Activated T-helper 1 cell treated with anti-CD3 and anti-CD28 coated beads, Interleukin-2, amount 50 U/mL, for 16 hours (primary cell): ENCODE measurements at places on chromosomes 7 and 10.

GRCh38 chr7:151818674-151819519 is 58.0 kb downstream of the PRKAG2 start:
- no peak for DNase-seq

DNA sequence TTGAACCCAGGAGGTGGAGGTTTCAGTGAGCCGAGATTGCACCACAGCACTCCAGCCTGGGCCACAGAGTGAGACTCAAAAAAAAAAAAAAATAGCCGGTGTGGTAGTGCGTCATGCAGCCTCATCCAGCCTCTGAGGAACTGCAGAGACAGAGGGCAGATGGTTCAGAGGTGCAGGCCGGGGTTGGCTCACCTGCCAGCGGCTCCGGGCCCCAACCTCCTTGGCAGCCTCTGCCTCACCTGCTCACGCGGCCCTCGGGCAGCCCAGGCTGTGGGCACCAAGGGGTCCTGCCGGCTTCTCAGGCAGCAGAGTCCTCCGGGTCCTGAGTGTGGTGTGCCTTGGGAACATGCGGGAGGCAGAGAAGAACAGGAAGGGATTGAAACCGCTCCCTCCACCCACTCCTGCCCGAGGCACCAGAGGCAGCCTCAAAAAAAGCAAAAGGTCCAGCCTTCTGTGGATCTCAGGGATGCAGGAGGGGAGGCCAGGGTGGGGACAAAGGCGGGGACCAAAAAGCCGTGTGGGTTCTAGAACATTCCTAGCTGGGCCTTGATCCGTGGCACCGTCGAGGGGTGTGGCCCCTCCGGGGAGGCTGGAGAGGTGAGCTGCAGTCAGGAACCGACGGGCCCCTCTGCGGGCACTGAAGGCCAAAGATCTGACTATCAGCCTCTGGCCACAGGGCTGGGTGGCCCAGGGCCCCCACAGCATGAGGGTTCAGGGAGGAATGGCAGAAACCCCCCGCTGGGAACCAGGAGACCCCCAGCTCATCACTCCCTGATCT is 55.4 kb upstream of the DNAJB6 start:
- no peak for DNase-seq

DNA sequence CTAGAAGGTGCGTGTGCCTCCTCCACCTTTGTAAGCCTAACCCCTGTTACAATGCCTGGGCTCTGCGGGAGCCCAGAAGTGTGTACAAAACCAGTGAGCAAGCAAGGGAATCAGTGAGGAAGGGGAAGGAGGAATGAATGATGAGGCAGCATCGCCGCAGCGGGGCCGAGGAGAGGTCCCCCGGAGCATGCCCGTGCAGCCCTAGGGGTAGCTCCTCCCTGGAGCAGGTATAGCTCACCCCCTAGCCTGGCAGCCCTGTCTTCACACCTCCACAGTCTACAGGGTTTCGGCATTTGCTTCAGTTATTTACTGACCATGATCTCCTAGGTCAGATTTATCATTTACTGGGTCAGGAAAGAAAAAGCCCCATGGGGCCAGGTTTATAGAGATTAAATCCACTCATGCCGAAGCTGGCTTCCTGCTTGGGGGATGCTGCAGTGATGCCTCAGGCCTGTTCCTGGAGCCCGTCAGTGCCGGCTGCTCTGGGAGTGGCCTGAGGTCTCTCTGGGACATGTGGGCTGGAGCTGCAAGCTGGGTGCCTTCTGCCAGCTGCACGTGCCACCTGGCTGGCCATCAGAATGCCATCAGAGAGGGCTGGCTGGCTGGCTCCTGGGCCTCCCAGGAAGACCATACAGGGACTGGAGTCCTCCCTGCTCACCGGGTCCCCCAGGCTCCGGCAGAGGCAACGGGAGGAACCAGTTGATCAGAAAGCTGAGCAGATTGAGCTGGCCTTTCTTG is 138.9 kb downstream of the GRK5 start:
- DNase-seq: no peak

DNA sequence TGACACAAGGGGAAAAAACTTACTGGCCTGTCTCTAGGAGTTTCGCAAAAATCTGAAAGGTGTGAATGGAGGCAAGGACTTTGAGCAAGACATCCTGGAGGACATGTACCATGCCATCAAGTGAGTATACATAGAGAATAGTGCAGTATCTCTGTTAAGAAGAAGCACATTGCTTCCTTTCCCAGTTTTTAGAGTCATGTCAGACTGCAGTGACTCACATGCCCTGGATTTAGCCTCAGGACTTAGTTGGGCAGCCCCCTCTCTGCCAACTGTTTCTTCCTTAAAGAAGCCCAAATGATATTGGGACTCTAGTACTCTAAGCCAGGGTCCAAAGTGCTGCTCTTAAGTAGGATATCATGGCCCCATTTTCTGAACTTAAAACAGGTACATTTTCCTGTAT is 28.1 kb upstream of the NFKB2 start:
- DNase-seq: no peak

- DNase-seq: no peak
Observed at GRCh38 chr7:51134013-51134441, 182.6 kb downstream of the COBL start.

- no peak for DNase-seq
Observed at GRCh38 chr10:113232928-113233511, 283.0 kb downstream of the TCF7L2 start.

DNA sequence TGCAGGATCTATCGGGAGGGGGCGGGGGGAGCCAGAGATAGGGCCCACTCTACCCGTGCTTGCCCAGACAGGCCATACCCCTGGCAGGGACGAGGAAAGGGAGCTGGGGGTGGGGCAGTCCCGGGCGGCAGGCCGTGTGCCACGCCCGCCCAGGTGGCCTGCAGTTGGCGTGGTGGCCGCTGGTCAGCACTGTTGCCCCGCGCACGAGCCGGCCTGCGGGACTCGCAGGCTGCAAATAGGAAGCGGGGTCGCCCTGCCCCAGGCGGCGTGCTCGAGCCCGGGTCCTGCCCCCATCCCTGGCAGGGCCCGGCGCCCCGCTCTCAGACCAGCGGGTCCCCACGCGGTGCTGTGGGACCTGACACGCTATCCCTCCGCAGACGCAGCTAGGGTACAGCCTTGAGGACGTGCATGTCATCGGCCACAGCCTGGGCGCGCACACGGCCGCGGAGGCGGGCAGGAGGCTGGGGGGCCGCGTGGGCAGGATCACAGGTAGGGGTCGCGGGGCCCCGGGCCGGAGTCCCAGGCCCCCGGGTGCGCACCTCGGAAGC is 6.7 kb downstream of the PNLIPRP2 start:
- no peak for DNase-seq

- no peak for DNase-seq
Observed at GRCh38 chr7:44180631-44181030, 8.6 kb downstream of the GCK start.

DNA sequence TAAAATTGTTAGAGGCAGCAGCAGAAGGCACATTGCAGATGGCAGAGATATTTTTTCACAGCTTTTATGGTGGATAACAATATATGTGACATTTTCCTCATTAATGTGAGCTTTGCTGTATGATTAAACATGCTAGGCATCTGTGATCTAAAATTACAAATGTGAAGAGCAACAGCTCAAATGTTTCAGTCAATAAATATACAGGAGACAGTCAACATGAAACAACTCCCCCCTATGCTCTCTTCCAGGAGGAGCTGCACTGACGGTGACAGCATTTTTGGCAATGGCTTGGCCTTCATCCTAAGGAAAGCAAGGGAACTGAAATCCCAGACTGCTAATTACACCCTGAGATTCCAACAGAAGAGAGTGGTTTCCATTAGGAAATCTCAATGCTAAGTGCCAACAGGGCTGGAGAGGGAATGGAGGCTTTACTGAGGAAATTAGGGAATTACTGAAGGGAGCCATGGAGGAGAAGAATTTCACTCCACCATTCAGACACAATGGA is 51.4 kb upstream of the GRB10 start:
- DNase-seq: no peak

DNA sequence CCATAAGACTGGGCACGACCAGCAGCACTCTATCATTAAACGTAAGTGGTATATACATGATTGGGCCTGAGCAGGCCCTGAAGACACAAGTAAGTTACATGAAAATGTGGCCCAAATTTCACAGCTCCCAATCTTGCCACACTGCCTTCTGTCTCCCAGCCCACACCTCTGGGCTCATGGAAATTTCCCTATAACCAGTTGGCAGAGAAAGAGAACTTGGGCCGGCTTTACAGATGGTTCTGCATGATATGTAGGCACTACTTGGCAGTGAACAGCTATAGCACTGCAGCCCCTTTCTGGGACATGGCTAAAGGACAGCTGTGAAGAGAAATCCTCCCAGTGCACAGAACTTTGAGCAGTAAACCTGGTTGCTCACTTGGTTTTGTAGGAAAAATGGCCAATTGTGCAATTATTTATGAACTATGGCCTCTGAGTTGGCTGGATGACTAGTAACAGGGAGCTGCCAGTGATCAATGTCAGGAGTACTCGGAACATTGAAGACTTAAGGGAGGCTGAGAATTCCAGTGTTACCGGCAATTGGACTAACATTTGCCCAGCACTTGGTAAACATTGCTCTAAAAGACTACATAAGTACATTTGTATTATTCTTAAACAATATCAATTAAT is 1006.6 kb upstream of the LRRN3 start:
- no peak for DNase-seq

- DNase-seq: no peak
Observed at GRCh38 chr7:147170341-147171012, 1053.9 kb downstream of the CNTNAP2 start.

DNA sequence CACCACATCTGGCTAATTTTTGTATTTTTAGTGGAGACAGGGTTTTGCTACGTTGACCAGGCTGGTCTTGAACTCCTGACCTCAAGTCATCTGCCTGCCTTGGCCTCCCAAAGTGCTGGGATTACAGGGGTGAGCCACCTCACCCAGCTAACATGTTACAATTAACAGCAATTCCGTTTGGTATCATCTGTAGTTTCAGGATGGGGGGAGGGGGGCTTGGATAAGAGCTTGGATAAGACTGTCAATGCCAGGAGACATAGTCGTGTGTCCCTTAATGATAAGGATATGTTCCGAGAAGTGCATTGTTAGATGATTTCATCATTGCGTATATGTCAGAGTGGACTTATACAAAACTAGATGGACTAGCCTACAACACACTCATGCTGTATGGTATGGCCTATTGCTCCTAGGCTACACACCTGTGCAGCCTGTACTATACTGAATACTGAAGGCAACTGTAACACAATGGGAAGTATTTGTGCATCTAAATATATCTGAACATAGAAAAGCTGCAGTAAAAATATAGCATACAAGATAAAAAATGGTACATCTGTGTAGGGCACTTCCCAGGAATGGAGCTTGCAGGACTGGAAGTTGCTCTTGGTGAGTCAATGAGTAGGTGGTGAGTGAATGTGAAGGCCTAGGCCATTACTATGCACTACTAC is 103.9 kb upstream of the TNS3 start:
- no peak for DNase-seq

- no peak for DNase-seq
Observed at GRCh38 chr10:51759896-51760534, 60.6 kb upstream of the CSTF2T start.

DNA sequence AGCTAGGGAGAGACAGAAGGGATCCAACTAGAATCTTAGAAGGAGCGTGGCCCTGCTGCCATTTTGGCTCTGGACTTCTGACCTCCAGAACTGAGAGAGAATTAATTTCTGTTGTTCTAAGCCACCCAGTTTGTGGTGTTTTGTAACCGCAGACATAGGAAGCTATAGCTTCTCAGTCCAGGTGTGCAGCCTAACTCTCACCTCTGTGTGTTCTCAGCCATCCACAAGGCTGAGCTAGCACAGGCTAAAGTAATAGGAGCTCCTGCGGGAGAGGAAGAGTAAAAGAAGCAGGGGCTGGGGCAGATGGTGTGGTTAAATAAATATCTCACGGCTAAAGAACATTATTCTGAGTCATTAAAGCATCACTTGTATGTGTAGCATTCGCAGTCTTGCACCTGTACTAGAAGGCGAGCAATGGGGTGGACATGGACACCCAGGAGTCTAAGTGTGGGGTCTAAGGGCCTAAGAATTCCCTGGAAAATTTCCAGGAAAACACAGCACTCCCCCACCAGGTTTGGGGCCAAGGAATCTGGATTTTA is 94.1 kb downstream of the AOAH start:
- no peak for DNase-seq

DNA sequence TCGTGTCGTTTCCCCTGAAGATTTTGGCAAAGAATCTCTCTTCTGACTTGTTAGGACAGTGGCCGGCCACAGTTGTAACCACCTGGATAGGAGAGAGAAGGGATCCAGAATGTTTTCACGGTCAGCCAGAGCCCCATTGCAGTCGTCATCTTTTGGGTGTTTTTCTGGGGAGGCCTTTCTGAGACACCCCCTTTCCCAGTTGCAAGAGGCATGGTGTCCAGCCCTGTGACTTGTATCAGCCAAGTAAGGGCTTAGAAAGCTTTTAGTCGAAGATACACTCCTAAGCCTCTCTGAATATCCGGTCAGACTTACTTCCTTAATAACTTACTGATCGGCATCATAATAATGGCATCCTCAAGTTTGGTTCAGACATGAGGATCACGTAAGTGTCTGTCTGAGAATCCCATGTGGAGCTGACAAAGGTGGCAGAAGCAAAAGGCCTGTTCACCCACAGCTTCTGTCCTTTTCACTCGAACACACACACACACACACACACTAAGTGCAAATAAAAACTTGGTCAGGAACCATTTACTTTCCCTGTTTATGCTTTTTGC is 435.7 kb upstream of the GALNT17 start:
- DNase-seq: no peak

- DNase-seq: no peak
Observed at GRCh38 chr10:70343712-70344111, 38.7 kb downstream of the LRRC20 start.

DNA sequence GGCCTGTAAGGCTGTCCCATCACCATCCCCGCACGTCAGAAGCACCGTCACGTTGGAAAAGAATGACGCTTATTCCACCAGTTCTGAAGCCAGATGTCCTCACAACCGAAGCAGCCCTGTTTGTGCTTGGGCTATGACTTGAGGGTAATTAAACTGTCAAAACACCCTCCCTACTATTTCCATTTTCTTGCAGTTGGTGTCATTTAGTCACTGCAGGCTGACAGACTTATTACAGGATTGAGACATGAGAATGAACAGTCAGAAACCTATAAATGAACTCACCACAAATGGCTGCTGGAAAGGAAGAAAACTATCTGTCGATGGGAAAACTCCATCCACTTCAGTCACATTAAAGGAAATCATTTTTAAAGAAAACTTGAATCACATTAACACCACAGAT is 85.3 kb downstream of the VOPP1 start:
- DNase-seq: no peak

- no peak for DNase-seq
Observed at GRCh38 chr7:156547884-156548561, 92.6 kb upstream of the RNF32 start.

GRCh38 chr10:60310740-60311139 is 78.9 kb downstream of the ANK3 start:
- DNase-seq: no peak

DNA sequence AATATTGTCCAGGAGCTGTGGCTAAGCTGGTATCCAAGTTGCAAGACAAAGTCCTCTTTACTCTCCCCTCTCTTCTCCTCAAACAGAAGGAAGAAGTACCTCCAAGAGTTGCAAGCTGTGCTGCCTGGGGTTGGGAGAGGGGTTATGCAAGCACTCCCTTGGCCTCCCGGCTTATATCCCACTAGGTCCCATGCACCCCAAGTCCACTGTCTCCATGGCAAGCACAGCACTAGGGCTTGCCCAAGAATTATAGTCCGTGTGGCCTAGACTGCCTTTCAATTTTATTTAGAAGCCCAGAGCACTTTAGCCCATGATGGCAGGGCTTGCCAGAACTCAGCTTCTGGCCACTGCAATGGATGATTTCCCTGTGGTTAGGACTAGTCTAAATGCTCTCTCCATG is 40.4 kb upstream of the TECTB start:
- DNase-seq: no peak
